NB4 (cell line): ENCODE measurements at places on chromosomes 11 and 22.

DNA sequence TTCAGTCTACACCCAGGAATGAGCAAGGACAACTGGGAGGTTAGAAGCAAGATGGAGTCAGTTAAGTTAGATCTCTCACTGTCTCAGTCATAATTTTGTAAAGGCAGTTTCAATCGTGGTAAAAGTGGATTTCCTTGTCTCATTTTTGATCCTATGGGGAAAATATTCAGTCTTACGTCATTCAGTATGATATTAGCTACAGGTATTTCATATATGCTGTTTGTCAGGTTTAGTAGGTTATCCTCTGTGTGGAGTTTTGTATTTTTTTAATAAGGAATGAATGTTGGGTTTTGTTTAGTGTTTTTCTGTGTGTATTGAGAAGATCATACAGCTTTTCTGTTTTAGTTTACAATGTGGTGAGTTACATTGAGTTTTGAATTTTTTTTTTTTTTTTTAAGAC is 11.8 kb downstream of the SPECC1L start:
- DNase-seq = no peak

DNA sequence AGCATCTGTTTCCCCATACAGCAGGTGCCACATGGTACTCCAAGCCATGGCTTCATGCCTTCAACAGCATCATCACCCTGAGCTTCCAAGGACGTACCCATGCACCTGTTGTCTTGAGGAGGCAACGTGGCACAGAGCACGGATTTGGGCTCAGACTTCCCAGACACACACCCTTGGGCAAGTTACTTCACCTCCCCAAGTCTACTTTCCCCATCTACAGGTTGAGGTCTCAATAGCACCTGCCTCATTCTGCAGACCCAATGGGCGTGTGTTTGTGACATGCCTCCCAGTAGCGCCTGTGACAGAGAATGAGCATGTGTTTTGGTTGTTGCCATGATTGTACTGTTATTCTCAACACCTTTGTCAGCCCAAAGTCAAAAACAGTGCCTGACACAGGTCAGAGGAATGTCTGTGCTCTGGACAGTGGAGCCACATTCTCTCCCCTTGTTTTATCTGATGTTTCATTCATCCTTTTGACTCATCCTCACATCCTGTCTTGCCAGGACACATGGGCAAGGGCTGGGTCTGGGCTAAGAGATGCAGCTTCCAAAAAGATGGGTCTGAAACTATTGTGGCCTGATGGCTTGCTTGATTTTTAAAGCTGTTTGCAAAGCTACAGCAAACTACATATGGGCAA is 53.4 kb upstream of the CCND1 start:
- DNase-seq = no peak

GRCh38 chr22:29798801-29799200 is 31.6 kb downstream of the UQCR10 start:
- DNase-seq = no peak

DNA sequence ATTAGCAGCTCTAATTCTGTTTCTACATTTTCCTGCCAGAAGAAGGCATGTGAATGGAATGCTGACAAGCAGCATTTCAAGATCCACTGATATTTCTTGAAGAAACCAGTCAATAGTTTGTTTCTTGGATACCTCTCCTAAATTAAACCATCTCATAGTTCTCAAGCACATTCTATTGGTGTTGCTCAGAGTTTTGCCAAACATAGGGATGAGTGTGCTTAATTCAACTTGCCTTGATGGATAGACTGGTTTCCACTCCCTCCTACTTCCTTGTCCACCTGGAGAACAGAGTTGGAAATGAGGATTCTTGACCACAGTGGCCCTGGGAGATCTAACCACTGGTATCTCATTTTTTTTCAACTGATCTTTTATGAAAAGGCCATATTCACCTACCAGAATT is 29.8 kb upstream of the DDX10 start:
- no peak for DNase-seq

- no peak for DNase-seq
Observed at GRCh38 chr11:119445850-119446249, 22.9 kb upstream of the THY1 start.

- no peak for DNase-seq
Observed at GRCh38 chr11:46039990-46040389, 81.3 kb downstream of the PHF21A start.

DNA sequence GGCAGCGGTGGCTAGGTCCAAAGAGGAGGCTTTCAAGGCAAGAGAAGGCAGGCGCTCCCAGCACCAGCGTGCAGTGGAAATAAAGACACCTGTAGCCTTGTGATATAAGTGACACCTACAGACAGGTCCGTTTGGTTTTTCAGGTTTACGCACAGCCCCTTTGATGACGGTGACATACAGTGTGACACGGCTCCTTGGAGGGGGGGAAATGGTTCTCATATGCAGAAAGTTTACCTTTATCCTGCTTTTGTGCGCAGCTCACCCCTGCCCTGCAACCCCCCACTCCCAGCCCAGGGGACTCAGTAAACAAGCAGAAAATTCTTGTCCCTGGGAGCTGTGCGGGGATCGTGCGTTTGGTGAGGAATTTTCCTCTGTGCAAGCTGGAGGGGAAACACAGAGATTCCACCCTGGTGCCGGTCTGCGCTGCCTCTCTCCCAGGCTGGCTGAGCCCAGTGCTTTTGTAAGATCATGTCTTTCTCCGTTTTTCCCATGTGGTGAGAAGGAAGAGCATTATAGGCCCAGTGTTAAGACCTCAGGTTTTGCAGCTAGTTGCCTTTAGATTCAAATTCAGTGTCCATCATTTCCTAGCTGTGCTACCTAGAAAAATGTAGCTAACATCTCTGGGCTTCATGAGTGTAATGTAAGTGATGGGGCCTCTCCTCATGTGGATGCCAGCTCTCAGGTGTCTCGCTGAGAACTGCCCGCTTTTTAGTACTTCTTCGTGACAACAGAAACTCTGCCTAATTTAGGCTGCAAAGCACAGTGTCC is at the start of gene ELF5:
ELF5 (minus strand) TSS at position 113 of the 768 bp plus-strand sequence. CDS start 8,045 bp downstream, outside the sequence.
- DNase-seq = no peak

GRCh38 chr22:49725516-49725915 is 102.2 kb downstream of the BRD1 start:
- no peak for DNase-seq

- DNase-seq = no peak
Observed at GRCh38 chr11:64849598-64850356, 5.3 kb upstream of the CDC42BPG start.

DNA sequence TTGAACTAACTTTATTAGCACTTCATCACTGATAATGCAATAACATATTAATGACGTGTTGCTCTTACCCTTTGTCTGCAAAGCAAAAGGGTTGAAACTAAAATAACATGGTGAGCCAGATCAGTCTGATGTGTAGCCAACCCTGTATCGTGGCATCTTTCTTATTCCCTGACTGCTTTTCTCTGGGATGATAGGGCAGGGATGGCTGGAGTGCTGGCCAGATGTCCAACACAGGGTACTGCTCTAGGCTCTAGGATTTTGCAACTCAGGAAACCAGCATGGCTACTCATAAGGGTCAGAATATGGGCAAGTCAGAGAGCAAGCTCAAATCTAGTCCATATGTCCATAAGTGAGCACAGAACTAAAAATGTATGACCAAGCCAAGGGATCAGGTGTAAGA is 129.1 kb downstream of the SLC17A6 start:
- DNase-seq = no peak

DNA sequence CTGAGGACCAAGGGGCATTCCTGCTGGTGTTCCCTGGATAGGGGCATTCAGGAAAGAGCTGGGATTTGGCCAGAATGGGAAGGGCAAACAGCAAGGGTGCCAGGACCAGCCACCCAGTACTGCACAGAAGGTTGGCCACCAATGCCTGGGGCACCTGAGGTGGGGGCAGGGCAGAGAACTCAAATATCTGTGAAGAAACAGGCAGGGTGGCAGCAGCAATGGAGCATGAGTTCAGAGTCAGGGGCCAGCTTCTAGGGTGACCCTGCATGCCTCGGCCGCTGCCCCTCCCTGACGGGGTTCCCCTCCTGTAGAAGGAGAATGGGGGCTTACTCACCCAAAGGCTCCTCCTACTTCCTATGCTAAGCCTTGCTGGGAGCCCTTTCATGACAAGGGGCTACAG is 79.3 kb upstream of the SHANK2 start:
- DNase-seq = no peak

GRCh38 chr22:46047841-46048595 is 71.1 kb upstream of the WNT7B start:
- peak; percentile 58 for DNase-seq

DNA sequence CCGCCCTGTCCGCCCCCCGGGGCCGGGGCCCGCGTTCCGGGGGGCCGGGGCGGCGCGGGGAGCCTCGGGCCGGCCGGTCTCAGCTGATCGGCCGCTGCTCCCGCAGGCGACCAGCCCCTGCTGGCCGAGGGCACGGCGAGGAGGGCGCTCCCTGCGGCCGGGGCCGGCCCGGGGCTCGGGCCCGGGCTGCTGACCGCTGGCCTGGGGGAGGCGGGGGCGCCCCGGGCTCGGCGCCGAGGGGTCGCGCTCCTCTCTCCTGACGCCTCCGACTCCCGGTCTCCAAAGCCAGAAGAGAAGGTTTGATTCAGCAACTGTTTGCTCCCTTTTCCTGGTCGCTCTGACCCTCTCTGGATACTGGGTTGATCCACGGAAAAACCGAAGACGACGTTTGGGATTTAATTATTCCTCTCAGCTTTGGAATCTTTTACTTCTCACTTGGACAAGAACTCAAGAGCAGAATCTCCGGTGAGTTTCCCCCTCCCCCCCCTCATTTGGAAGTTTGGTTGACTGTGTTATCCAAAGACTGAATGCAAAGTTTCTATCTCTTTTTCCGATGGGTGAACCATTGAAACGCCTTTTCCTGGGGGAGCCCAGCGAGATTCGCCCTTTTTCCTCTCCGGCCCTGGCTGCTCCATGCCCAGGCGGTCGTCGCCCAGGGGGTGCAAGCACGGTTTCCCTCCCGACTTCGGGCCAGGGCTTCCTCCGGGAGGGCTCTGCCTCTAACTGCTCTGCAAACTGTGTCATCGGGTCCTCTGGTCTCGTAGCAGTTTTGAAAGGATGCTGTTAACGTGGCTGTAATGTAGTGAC is 725 bp downstream of the KDM2A start:
- DNase-seq = peak; percentile 57

DNA sequence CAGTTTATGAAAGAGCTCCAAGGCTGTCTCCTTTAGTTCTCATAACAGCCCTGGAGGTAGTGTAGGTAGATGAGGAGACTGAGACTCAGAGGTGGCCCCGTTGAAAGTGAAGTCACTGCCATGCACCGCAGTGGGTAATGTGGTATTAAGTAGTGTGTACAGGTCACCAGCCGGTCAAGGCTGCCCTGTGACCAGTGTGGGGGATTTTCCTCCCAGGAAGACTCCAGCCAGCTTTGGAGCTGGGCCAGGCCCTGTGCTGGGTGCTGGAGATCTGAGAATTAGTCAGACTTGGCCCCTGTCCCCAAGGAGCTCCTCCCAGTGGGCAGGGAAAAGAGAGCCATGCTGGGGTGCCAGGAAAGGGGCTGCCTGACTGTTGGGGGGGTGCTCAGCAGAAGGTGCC is 5.3 kb downstream of the OMP start:
- no peak for DNase-seq

- no peak for DNase-seq
Observed at GRCh38 chr22:19693981-19694670, 20.2 kb upstream of the SEPTIN5 start.

GRCh38 chr22:46113910-46114517 is 36.3 kb upstream of the PPARA start:
- no peak for DNase-seq

DNA sequence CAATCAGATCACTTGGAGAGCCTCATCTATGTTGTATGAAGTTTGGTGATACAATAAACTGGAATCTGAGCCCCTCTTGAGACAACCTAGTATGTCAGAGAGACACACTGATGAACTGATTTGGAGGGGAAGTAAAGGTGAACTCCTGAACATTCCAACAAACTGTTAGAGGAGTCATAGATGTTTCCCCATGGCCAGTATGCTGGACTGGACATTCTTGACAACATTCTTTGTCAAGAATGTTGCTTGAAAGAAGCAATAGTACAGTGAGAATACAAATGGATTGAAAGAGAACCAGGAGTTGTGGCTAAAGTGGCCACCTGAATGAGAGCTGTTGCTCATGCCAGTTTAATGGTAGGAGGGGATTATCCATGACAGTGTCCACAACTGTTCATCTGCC is 588.1 kb downstream of the NELL1 start:
- DNase-seq = no peak

- DNase-seq = no peak
Observed at GRCh38 chr11:20592741-20593140, 6.7 kb upstream of the SLC6A5 start.

DNA sequence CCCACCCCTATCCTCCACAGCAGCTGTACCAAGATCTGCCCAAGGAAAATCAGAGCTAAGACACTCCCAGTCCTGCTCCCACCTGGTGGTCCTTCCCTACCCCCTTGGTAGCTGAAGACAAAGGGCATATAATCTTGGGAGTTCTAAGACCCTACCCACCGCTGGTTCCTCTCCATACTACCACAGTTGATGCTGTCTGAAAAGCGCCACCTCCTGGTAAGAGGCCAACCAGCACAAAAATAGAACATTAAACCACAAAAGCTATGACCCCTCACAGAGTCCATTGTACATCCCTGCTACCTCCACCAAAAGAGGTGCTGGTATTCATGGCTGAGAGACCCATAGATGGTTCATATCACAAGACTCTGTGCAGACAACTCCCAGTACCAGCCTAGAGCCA is 161.5 kb upstream of the ARHGAP42 start:
- DNase-seq = peak; percentile 22

GRCh38 chr22:48979482-48979881 is 848.2 kb downstream of the BRD1 start:
- DNase-seq = peak; percentile 22

DNA sequence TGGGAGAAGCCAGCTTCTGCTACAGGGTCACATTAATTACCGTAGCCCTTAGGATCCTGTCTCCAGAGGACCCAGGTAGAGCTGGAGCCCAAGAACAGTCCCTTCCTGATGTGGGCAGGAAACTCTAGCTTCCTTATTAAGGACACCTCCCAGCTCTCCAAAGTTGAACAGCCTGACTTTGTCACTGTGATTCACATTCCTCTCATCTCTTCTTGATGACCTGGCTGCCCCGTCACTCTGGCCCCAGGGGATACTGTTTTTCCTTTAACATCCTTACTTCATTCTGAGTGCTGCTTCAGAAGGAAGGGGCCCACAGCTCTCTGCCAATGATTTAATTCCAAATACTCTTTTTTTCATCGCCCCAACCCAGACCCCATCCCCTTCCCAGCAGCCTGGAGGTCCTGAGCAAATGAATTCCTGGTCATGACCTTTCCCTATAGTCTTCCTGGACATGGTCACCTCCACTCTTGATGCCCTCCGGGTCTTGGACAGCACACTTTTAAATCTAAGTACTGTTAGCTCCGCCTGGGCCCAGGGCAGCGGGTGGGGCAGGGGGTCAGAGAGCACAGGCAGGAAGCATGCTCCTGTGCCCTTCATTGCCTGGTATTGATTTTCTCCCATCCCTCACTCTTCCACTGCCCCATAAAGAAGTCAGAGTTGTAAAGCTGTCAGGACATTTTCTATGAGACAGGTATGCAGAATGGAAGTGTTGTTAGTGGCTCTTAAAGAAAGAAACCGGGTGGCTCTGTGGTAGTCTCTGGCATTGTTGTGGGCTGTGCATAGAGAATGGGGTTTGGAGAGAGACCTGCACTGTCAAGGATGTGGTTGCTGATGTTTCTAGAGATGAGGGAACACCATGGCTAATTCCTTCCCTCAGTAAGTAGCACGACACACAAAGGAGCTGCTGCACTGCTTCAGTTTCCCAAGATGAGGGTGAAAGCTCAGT is 22.3 kb upstream of the SPON1 start:
- DNase-seq = no peak
